ENCODE measurements at places on chromosomes 5 and 9.

GRCh38 chr9:131872006-131872405 lies 132.1 kb upstream of the RAPGEF1 start:
- no peak for DNase-seq

- DNase-seq = no peak
These were observed 32.9 kb upstream of the SLC36A1 start for GRCh38 chr5:151414536-151414935.

DNA sequence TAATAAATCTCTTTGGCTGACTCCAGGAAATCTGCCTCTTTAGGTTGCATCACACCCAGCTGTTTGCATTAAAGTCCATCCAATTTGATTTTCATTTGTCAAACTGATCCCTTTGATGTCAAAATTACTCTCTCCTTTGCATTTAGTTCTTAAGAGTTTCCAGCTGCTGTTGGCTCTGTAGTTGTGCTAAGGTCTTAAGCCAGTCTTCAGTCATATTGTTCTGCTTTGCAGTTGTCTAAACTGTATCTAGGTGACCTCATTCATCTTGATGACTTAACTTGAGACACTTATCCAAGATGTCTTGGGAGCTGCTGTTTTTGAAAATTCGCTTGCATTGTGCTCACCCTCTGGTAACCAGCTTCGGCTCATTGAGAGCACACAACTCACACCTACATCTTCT lies 386.9 kb upstream of the TLE4 start:
- no peak for DNase-seq

GRCh38 chr5:139205124-139205523 lies 7.0 kb upstream of the SIL1 start:
- DNase-seq = no peak

- no peak for DNase-seq
These were observed 202.6 kb downstream of the KIAA0825 start for GRCh38 chr5:94415798-94416197.

GRCh38 chr9:109297899-109298298 lies 23.0 kb downstream of the EPB41L4B start:
- no peak for DNase-seq
